Renal cortex interstitium (tissue), 15 donors: ENCODE measurements at places on chromosomes 2 and 18. TPM values are rescaled to one million over a fixed set of nuclear protein-coding genes. Genes with fewer than 3 reads are reported as not detected.

DQX1 gene
- 0.82 TPM for polyA plus RNA-seq

LCT gene
- not detected for polyA plus RNA-seq

DNA sequence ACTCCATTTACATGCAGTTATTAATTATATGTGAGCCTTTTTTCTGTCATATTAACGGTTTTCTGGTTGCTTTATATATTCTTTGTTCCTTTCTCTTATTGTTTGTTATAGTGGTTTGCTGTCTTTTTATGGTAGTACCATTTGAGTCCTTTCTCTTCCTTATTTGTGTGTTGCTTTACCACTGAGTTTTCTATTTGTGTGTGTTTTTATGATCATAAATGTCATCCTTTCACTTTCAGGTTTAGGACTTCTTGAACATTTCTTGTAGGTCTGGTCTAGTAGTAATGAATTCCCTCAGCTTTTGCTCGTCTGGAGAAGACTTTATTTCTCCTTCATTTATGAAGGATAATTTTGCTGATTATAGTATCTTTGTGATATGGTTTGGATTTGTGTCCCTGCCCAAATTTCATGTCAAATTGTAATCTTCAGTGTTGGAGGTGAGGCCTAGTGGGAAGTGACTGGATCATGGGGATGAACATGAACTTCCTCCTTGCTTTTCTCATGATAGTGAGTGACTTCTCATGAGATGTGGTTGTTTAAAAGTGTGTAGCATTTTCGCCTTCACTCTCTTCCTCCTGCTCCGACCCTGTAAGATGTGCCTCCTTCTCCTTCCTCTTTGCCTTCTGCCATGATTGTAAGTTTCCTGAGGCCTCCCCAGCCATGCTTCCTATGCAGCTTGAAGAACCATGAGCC lies 11.5 kb downstream of the GCC2 start:
- no peak for DNase-seq

GRCh38 chr2:55511508-55512124 lies 7.9 kb upstream of the CFAP36 start:
- no peak for DNase-seq
